Activated B cell treated with CpG ODN at 0.5 μM for 24 hours (primary cell): ENCODE measurements at places on chromosomes 16 and 17. TPM values are rescaled to one million over a fixed set of nuclear protein-coding genes. Genes with fewer than 3 reads are reported as not detected.

The NEUROD2 gene
- total RNA-seq: 0.02 TPM in 1 of 2 replicates, not detected in the other

The CNGB1 gene
- total RNA-seq: not detected in 2 replicates

The CDRT15 gene
- total RNA-seq: not detected in 2 replicates

The HAS3 gene
- 0.71 and 0.82 TPM in 2 replicates for total RNA-seq

The C16orf92 gene
- not detected in 2 replicates for total RNA-seq

The CRHR1 gene
- not detected in 2 replicates for total RNA-seq

The TMC6 gene
- 746 and 896 TPM in 2 replicates for total RNA-seq

The KRTAP4-1 gene
- total RNA-seq: not detected in 2 replicates

- H3K4me3 ChIP-seq: peak overlapping the region; percentile 64
- no peak overlapping the region for H3K27ac ChIP-seq
- DNase-seq: no peak
- no peaks in the 10 kb centered on the region for H3K36me3 ChIP-seq
- peaks cover 16% of the 10 kb centered on the region for H3K4me1 ChIP-seq
Observed at GRCh38 chr16:15403392-15403995, 7.9 kb downstream of the MPV17L start.

DNA sequence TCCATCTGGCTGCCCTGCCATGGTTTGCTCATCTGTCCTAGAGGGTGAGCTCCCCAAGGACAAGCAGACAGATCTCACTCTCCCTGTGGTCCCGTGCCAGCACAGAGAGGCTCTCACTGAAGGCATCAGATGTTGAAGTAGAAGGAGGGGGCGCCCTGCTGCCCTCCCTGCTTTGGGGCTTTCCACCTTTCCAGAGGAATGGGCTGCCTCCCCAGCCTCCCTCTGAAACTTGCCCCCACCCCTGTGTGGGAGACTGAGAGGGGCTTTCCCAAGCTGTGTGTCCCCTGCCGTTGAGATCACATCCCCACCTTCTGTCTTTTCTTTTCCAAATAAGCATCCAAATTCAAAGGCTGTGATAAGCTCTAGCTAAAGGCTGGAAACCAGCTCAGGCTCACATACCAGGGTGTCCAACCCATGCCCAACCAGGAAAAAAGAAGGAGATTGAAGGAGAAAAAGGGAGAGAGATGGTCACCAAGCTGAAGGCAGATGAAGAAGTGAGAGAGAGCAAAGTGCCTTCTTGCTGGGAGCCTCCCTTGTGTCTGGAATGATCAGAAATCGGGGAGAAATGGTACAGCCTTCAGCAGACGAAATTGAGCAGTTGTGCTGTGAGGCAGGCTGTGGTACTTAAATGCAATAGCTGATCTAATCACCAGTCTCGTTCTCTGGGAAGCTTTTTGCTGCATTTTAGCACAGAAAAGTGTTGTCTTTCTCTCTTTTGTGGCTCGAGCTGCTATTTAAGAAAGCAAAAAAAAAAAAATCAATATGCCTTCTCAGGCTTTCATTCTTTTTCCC is 145.9 kb upstream of the LHX1 start:
- no peak for DNase-seq
- H3K4me3 ChIP-seq: no peak overlapping the region
- no peak overlapping the region for H3K27ac ChIP-seq

- peak overlapping the region; percentile 35 for H3K27ac ChIP-seq
- H3K36me3 ChIP-seq: peaks cover 95% of the 10 kb centered on the region
- H3K4me1 ChIP-seq: no peaks in the 10 kb centered on the region
Observed at GRCh38 chr17:73203788-73204479, 11.1 kb downstream of the COG1 start.

DNA sequence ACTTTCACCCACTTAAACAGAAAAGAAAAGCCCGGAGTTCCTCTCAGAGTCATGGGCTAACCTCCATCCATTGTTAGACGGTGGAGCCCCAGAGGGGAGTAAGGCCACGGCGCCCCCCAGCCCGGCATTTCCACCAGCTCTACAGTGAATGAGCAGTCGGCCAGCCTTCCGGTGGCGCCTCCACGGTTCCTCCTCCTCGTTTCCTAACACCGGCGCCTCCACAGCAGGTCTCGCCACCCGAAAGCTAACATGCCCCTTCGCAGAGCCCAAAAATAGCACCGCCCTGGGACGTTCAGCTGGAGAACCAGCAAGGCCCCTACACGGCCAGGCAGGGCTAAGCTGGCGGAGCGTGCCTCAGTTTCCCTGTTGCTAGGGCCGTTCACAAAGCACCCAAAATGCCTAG is 858 bp downstream of the MMD start:
- peaks cover 72% of the 10 kb centered on the region for H3K4me1 ChIP-seq
- peaks cover 25% of the 10 kb centered on the region for H3K36me3 ChIP-seq
- peak; percentile 50 for DNase-seq
- H3K27me3 ChIP-seq: no peaks in the 10 kb centered on the region

- peak within 1 kb of the TSS; percentile 91 for H3K27ac ChIP-seq
- peak within 1 kb of the TSS; percentile 94 for H3K4me3 ChIP-seq
- DNase-seq: peak; percentile 86
- no peaks in the 10 kb centered on the region for H3K27me3 ChIP-seq
- H3K36me3 ChIP-seq: peaks cover 58% of the 10 kb centered on the region
Observed at GRCh38 chr16:30075503-30076275, at the start of gene PPP4C. PPP4C (plus strand) TSS chr16:30075994; CDS start chr16:30076378, 384 bp downstream.

DNA sequence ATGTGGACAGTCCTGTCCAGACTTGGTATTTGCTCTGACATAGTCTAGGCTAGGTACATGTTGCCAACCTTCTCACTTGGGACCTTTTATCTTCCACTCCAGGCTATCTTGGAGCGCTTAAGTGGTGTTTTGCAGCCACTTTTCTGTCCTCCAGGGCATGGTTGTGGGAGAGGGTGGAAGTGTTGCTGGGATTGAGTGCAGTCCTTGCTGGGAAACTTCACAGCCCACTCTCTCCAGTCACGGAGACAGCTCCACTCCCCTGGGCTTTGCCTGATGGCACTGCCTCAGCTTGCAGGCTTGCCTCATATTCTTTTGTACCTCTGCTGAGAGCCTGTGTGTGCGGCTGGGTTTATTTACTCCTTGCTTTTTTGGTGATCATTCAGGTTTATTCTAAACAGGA is 17.4 kb downstream of the RPA1 start:
- no peak overlapping the region for H3K4me3 ChIP-seq
- no peak overlapping the region for H3K27ac ChIP-seq
- peaks cover 8% of the 10 kb centered on the region for H3K4me1 ChIP-seq
- no peaks in the 10 kb centered on the region for H3K27me3 ChIP-seq
- no peak for DNase-seq

DNA sequence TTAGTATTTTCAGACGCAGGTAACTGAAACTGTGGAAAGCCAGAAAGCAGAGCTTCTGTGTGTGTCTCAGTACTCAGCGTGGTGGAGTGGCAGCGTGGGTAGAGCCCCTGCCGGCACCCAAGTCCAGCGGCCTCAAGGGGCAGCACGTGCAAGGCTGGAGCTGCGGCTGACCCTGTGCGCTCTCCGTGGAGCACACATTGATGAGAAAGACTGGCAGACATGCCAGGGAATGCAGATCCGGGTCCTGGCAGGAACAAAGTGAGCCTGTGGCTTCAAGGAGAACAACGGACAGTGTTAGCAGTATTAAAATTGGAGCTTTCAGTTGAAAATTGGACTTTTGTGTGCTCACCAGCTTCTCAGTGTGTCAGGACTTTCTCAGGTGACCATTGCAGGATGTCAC is 23.3 kb downstream of the ZC3H18 start:
- H3K36me3 ChIP-seq: peaks cover 55% of the 10 kb centered on the region
- peaks cover 8% of the 10 kb centered on the region for H3K4me1 ChIP-seq
- no peak for DNase-seq
- H3K27ac ChIP-seq: no peak overlapping the region
- no peak overlapping the region for H3K4me3 ChIP-seq

DNA sequence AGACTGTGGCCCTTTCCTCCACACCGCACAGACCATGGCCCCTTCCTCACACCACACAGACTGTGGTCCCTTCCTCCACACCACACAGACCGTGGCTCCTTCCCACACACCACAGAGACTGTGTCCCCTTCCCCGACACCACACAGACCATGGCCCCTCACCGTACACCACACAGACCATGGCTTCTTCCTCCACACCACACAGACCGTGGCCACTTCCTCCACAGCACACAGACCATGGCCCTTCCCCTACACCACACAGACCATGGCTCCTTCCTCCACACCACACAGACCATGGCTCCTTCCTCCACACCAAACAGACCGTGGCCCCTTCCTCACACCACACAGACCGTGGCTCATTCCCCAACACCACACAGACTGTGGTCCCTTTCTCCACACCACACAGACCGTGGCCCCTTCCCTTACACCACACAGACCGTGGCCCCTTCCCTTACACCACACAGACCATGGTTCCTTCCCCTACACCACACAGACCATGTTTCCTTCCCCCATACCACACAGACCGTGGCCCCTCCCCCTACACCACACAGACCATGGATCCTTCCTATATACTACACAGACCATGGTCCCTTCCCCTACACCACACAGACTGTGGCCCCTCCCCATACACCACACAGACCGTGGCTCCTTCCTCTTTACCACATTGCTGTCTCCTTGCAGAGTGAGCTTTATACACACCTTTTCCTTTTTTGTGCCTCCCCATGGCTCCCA is 297.5 kb upstream of the FOXF1 start:
- peak overlapping the region; percentile 13 for H3K4me3 ChIP-seq
- peaks cover 33% of the 10 kb centered on the region for H3K4me1 ChIP-seq

GRCh38 chr16:5205361-5206040 is 107.9 kb upstream of the EEF2KMT start:
- H3K27me3 ChIP-seq: no peaks in the 10 kb centered on the region
- no peak for DNase-seq
- no peaks in the 10 kb centered on the region for H3K4me1 ChIP-seq
- H3K27ac ChIP-seq: no peak overlapping the region
- H3K4me3 ChIP-seq: no peak overlapping the region

GRCh38 chr17:4474093-4474492 is 24.6 kb upstream of the SPNS2 start:
- peaks cover 7% of the 10 kb centered on the region for H3K27me3 ChIP-seq
- no peak overlapping the region for H3K27ac ChIP-seq
- no peaks in the 10 kb centered on the region for H3K36me3 ChIP-seq
- DNase-seq: no peak

- peaks cover 6% of the 10 kb centered on the region for H3K27me3 ChIP-seq
- no peak overlapping the region for H3K4me3 ChIP-seq
Observed at GRCh38 chr16:73355981-73356380, 308.1 kb upstream of the ZFHX3 start.

DNA sequence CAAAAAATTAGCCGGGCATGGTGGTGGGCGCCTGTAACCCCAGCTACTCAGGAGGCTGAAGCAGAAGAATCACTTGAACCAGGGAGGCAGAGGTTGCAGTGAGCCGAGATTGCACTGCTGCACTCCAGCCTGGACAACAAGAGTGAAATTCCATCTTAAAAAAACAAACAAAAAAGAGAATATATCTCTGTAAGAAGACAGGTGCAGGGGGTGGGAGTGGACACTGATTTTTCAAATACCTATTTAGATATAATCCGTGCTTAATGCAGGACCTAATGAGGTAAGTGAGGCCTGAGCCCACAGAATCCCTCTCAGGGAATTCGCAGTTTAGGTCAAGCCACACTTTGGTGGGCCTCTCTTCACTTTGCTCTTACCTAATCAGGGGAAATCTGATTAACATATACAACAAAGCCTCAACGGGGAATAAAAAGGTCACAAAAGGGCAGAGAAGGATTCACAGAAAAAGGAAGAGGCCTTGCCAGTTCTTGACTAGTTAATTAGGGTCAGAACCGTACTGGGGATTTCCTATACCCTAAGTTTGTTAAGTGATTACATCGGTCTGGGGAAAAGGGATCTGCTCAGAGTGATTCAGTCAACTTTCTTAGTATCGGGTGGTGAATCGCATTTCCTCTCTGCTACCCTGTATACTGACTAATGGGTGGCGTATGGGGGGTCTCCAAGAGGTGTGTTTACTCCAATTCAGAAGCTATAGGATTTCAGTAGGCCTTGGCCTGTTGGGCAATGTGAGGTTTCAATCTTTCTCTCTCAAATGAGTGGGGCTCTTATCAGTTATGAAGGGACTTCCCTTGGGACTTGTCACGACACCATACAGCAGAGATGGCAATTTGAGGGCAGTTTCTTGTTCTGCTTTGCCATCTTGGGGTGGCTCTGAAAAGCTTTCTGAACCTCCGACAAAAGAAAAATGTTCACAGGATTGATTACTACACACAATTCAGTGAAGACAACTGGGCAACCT is 1.9 kb upstream of the NFAT5 start:
- peak; percentile 27 for DNase-seq
- H3K4me1 ChIP-seq: peaks cover 48% of the 10 kb centered on the region
- H3K36me3 ChIP-seq: peaks cover 16% of the 10 kb centered on the region
- no peaks in the 10 kb centered on the region for H3K27me3 ChIP-seq
- peak overlapping the region; percentile 99 for H3K27ac ChIP-seq

GRCh38 chr16:23423496-23424049 is 29.4 kb downstream of the COG7 start:
- H3K27me3 ChIP-seq: no peaks in the 10 kb centered on the region
- no peak overlapping the region for H3K4me3 ChIP-seq
- H3K27ac ChIP-seq: no peak overlapping the region
- H3K4me1 ChIP-seq: no peaks in the 10 kb centered on the region
- peaks cover 32% of the 10 kb centered on the region for H3K36me3 ChIP-seq

GRCh38 chr16:86771506-86772460 is 193.4 kb downstream of the FOXL1 start:
- H3K4me1 ChIP-seq: no peaks in the 10 kb centered on the region
- no peak overlapping the region for H3K4me3 ChIP-seq
- H3K36me3 ChIP-seq: no peaks in the 10 kb centered on the region
- no peak overlapping the region for H3K27ac ChIP-seq

DNA sequence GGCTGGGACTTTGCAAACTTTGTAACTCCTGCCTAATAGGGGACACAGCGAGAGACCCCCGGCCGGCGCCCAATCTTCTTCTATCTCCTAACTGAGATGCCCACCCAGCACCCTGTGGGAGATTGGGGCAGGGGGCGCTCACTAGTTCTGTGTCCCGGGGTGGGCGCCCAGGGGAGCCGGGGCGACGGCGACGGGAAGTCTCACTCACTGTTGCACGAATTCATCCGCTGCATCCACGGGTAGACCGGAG is 3.9 kb upstream of the HOXB5 start:
- H3K27ac ChIP-seq: no peak overlapping the region
- H3K4me1 ChIP-seq: peaks cover 36% of the 10 kb centered on the region
- DNase-seq: no peak
- peak overlapping the region; percentile 84 for H3K4me3 ChIP-seq
- no peaks in the 10 kb centered on the region for H3K36me3 ChIP-seq
- peaks cover 70% of the 10 kb centered on the region for H3K27me3 ChIP-seq

GRCh38 chr17:65018610-65019316 is 37.8 kb downstream of the GNA13 start:
- peaks cover 75% of the 10 kb centered on the region for H3K4me1 ChIP-seq
- H3K36me3 ChIP-seq: peaks cover 73% of the 10 kb centered on the region
- H3K27me3 ChIP-seq: no peaks in the 10 kb centered on the region
- no peak overlapping the region for H3K4me3 ChIP-seq
- no peak overlapping the region for H3K27ac ChIP-seq
- no peak for DNase-seq

- no peak overlapping the region for H3K27ac ChIP-seq
- H3K4me3 ChIP-seq: no peak overlapping the region
- H3K4me1 ChIP-seq: peaks cover 4% of the 10 kb centered on the region
- DNase-seq: no peak
- no peaks in the 10 kb centered on the region for H3K36me3 ChIP-seq
Observed at GRCh38 chr16:72536723-72537435, 364.9 kb upstream of the PMFBP1 start.
